Activated CD8-positive, alpha-beta memory T cell treated with anti-CD3 and anti-CD28 coated beads, Interleukin-2, amount 50 U/mL, for 4 hours (primary cell): ENCODE measurements at places on chromosomes 4 and X.

DNA sequence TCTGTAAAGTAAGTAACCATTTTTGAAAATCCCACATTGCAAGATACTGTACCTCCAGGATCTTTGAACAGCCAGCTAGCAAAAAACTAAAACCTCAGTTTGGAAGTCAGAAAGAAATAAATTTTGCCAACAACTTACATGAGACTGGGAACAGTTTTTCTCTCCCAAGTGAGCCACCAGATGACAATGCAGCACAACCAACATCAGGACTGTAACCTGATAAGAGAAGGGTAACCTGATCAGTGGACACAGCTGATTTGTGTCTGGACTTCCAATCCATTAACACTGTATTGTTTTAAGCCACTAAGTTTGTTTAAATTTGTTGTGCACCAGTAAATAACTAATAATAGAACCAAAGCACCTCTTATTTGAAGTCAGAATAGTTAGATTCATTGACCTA, 923.3 kb downstream of the FAT4 start:
- DNase-seq, result no peak

- DNase-seq, result no peak
Measured at GRCh38 chr4:80054375-80054774, 18.7 kb downstream of the ANTXR2 start.

DNA sequence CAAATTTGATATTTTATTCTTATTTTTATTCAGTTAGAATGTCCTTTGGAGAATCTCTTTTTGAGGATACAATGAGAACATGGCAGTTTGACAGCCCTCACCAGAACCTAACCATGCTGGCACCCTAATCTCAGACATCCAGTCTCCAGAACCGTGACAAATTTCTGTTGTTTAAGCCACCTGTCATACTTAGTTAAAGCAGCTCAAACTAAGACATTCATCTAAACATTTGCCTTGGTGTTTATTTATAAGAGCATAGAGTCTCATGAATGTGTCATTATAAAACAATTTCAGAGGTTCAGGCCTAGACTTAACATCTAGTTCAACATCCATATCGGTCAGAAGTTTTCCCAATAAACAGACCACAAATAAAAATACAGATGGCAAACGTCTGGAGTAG, 125.1 kb upstream of the FUNDC1 start:
- DNase-seq, result no peak

GRCh38 chr4:97491856-97492255, 651.4 kb downstream of the STPG2 start:
- no peak for DNase-seq

- peak; percentile 40 for DNase-seq
Measured at GRCh38 chr4:109302361-109303139, at the start of gene COL25A1. COL25A1 (minus strand) TSS chr4:109302658.

DNA sequence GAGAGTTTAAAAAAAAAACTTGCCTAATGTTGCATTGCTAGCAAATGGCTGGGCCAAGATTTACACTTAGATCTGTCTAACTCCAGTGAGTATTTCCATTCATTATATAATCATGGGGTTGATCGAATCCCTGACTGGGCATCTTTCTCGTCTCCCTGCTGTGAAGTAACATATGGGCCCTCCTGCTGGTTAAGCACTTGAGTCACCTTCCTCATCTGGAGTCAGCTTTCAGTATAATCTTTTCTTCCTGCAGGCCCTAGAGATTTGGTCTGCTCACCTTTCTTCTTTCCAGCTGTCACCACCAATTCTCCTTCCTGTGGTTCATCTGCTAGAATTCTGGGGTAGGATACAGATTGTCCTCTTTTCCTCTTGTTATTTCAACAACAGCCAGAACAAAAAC, 41.6 kb downstream of the TIGD2 start:
- no peak for DNase-seq

- no peak for DNase-seq
Measured at GRCh38 chrX:102976793-102977495, 39.9 kb downstream of the RAB40AL start.

GRCh38 chr4:8689741-8690140, 97.2 kb downstream of the CPZ start:
- DNase-seq, result no peak
